T-cell (primary cell): ENCODE measurements at places on chromosomes 1 and 21.
A peak's percentile ranks its signal among the peaks of the same experiment; 100 is the strongest.

DNA sequence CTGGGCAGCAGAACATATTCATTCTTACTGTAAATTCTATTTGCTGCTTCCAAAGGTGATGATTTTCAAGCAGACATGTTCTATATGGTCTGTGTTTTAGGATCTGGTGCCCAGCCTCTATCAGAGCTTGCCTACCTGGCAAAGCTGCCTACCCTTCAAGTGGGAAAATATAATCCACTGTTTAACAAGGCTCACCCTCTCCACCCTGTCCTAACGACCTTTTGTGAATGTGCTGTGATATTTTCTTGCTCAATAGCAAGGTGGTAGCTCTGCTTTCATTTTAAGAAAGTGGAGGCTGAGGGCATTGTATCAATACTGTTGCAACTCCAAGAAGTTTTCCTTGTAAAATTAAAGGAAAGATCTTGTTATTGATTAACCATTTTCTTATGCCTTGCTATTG is 26.0 kb upstream of the AGO1 start:
- no peak for DNase-seq

- no peak for DNase-seq
Measured at GRCh38 chr1:39065542-39065941, 39.4 kb downstream of the NDUFS5 start.

GRCh38 chr1:53043271-53043670 is 18.7 kb upstream of the PODN start:
- DNase-seq: no peak

DNA sequence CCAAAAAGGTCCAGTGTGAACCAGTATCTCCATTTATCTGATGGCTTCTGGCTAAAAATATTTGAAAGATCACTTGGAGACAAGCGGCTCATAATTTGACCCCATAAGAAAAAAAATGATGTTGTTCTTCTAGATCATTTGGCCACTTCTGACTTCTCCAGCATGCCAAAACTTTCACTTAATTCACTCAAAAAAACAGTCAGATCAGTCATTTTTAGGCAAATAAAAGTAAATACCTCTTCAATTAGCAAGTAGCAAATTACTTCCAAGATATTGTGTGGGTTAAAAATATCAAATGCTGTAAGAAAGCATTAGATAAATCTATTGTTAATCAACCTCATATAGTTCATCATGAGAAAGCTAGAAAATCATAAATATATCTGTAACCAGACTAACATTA is 106.0 kb downstream of the ZC3H11B start:
- DNase-seq: no peak

- DNase-seq: peak; percentile 71
Measured at GRCh38 chr1:23772049-23772853, 6.0 kb upstream of the PITHD1 start.

DNA sequence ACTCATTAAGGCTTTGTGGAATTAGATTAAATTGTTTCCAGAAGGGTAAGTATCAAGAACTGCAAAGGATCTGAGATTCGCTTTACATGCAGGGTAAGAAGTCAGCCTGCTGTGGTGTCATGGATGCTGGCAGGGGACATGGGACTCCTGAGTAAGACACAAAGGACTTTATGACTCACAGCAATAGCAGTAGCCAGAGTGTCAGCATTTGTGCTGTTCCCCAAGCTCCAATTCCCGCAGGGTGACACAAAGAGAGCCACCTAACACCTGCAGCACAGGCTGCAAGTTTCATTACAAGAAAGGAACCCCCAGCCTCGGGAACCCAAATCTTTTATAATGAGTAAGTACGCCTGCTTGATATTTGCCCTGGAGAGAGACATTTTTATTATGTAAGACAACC is 298.1 kb upstream of the POU3F1 start:
- DNase-seq: no peak

DNA sequence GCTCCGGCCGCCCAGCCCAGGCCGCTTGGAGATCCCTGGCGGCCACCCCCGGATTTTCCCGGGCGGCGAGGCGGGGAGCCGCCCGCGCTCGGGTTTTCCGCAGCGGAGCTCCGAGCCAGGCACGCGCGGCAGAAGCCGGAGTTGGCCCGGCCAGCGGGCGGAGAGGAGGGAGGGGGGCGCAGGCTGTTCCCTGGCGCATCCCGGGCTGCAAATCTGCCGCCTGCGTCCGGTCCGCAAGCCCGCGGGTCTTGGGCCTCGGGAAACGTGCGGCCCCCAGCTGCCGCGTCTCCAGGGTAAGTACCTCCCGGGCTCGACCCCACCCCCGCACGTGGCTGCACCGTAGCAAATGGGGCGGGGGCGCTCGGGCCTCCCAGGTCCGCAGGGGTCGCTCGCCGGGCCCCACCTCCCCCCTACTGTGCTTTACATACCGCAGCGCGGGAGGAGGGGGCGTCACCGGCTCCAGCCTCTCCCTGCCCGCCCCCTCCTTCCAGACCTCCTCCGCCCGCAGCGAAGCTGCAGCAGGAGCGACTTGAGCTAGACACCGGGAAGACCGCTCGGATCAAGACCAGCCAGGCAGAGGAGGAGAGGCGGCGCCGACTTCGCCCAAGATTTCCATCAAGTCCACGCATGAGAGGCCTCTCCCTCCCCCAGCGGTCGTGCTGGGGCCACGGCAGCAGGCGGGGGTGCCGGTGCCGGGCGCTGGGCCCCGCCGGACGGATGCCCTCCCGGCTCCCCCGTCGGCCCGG is 1.6 kb downstream of the TMEM200B start:
- DNase-seq: no peak

DNA sequence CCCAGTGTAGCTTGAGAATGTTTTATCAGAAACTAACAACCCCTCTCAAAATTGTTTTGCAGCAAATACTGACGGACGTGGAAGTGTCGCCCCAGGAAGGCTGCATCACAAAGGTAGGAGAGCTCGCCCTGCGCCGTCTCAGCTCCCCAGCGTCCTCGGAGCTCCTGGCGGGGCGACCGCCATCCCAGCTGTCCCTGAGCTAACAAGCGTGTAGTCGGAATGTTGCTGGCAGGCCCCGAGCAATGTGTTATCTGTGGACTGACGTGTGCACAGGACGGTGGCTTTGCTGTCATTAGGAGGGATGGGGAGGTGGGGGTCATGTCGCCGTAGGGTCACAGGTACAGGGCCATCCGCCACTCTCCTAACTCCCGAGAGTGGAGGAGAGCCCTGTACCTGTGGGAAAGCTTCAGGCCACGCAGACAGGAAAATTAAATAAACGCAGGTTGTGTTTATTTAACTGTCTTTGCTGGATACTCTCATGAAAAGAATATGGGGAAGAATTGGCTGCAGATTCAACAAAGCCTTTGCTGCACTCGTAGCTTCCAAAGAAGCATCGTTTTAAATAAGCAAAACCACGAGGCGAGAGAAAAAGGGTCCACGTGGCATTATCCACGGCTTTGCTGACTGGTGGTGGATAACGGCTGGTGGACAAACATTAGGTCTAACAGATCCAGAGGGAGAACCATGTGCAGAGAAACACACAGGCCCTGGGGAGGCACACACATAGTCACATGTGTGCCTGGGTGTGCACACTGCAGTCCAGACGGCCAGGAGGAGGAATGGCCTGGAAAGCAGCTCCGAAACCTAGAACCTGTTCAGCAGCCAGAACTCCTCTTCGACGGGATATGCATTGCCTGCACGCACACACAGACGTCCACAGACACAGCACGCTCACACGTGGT is 175.3 kb downstream of the PRDM16 start:
- DNase-seq: no peak
